ENCODE measurements at places on chromosomes 5 and 9.

DNA sequence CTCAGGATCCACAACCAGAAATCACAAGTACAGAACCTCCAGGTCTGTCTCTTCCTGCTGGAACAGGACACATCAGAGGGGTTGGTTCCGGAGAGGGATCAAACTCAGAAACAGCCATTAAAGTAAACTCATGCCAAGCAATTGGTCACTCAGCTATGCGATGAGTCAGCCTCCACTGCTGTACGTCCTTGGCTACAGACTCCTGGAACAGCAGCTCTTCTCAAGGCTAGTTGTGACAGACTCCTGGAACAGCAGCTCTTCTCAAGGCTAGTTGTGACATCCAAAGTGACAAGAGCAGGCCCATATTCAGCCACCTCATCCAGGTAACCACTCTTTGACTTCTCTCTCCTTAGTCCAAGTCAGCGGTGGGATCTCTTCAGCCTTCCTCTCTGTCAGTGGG lies at the start of gene SPINK13:
Gene SPINK13, plus strand, starts transcription at position 229 of the 400 bp plus-strand sequence. CDS start 1,279 bp downstream, outside the sequence.
- DNase-seq, result no peak

GRCh38 chr9:71146511-71146910 lies 25.1 kb upstream of the TRPM3 start:
- no peak for DNase-seq

- no peak for DNase-seq
Observed at GRCh38 chr9:4933177-4933576, 51.9 kb upstream of the JAK2 start.

GRCh38 chr5:121029536-121030245 lies 565.6 kb downstream of the PRR16 start:
- DNase-seq, result no peak

- no peak for DNase-seq
Observed at GRCh38 chr5:6551287-6551954, 81.4 kb downstream of the NSUN2 start.

DNA sequence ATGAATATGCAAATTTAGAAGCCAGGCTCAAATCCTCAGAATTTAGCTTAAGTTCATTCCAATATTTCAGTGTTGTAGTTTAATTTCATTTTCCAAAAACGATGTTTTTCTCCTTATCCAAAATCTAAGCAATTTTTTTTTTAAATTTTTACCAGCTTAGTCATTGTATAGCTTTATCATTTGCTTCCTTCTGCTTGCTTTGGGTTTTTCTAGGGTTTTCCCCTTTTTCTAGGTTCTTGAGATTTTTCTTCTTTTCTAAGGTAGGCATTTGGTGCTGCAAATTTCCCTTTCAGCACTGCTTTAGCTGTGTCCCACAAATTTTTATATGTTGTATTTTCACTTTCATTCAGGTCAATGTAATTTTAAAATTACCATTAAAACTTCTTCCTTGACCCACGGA lies 34.4 kb upstream of the CCDC112 start:
- DNase-seq, result no peak

DNA sequence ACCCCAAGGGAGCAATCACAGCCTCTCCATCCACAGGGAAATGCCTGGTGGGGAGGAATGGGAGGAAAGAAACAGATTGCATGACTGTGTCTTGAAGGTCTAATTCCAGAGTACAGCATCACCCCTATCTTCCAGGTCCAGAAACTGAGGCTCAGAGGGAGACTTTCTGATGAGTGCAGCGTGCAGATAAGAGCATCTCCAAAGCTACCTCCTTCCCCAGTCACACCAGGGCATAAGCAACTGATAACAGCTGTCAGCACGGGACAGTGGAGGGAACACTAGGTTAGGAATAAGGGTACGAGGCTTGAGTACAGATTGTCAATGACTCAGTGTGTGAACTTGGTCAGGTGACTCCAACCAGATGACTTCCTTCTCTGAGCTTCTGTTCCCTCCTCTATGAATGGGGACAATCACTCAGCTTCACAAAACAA lies 126.9 kb downstream of the KCNIP1 start:
- no peak for DNase-seq

- DNase-seq, result no peak
Observed at GRCh38 chr9:130763331-130764171, 70.0 kb downstream of the EXOSC2 start.

GRCh38 chr5:40307920-40308319 lies 371.8 kb upstream of the PTGER4 start:
- DNase-seq, result no peak

- no peak for DNase-seq
Observed at GRCh38 chr5:92580814-92581213, 1000.2 kb downstream of the NR2F1-AS1 start.

Data from muscle of arm (tissue), 14 donors.